ENCODE measurements at places on chromosomes 3 and 15. TPM values are rescaled to one million over a fixed set of nuclear protein-coding genes. Genes with fewer than 3 reads are reported as not detected.

- DNase-seq = no peak
These were observed 23.8 kb upstream of the TCF12 start for GRCh38 chr15:56894601-56895000.

DNA sequence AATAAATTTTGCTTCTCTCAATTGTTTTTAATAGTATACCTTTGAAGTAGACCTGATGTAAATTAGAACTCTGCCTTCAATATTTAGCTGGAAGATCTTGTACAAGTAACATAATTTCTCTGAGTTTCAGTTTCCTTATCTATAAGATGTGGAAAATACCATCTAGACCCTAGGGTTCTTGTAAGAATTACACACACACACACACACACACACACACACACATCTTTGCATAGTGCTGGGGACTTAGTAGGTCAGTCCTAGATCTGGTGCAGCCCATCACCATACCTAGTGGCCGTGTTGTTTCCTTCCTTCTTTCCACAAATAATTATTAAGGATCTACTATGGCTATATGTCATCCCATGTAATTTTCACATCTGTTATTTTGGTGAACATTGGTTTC lies 11.0 kb downstream of the TRAT1 start:
- no peak for DNase-seq

GRCh38 chr3:184039414-184039813 lies 7.9 kb downstream of the HTR3D start:
- DNase-seq = no peak

GRCh38 chr15:64637412-64637811 lies 138.0 kb downstream of the RBPMS2 start:
- no peak for DNase-seq

GRCh38 chr15:100663086-100663914 lies 60.9 kb downstream of the ASB7 start:
- no peak for DNase-seq

DNA sequence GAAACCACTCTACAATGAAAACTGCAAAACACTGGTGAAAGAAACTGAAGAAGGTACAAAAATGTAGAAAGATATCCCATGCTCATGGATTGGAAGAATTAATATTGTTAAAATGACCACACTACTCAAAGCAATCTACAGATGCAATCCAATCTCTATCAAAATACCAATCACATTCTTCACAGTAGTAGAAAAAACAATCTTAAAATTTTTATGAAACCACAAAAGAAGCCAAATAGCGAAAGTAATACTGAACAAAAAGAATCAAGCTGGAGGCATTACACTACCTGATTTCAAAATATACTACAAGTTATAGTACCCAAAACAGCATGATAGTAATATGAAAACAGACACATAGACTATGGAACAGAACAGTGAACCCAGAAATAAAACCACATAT lies 36.9 kb downstream of the TXNRD3 start:
- no peak for DNase-seq

GRCh38 chr15:73333001-73333400 lies 35.8 kb downstream of the HCN4 start:
- no peak for DNase-seq

GRCh38 chr15:70210528-70210927 lies 112.8 kb upstream of the TLE3 start:
- DNase-seq = no peak

- DNase-seq = no peak
These were observed 36.2 kb downstream of the CHST2 start for GRCh38 chr3:143155756-143156155.

DNA sequence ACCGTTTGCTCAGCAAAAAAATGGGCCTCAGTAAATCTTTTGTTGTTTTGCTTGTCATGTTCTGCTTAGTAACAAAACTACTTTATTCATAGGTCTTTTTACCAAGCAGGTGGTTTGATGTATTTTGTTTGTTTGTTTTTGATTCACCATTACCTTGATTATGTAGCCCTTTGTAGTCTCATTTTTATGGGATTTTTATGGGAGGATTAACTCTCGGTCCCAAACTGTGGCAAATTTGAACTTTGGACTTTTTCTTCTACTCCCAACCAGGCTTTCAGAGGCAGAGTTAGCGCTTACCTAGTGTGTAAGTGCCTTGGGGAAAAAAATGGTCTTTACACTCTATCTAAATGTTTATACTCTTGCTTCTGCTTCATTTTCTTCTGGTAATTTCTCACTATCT lies 276.7 kb upstream of the POU1F1 start:
- no peak for DNase-seq

- DNase-seq = no peak
These were observed 310.3 kb downstream of the PTPRG start for GRCh38 chr3:61871644-61872043.

- DNase-seq = no peak
These were observed 85.2 kb upstream of the POMGNT2 start for GRCh38 chr3:43191116-43191515.

DNA sequence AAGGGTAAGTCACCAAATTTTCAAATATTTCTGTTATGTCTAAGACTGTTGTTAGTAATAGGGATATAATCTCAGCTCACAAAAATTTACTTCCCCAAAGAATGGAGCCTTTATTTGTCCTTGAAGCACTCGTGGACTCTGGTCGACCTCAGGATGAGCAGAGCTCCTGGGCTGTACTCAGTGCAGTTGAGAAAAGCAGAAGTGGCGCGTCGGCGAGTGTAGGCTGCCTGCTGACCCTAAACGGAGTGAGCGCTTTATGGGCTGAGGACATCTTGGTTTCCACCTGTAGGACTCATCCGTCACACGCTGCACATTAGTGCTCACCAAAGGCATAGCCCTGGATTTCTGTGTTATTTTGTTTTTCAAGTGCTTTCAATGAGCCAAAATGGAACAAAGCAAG lies 11.0 kb downstream of the GABRA5 start:
- DNase-seq = no peak

GRCh38 chr3:171200750-171201088 lies 174.2 kb upstream of the SLC2A2 start:
- DNase-seq = no peak

GRCh38 chr3:122661633-122662032 lies 19.0 kb upstream of the PARP14 start:
- no peak for DNase-seq

- DNase-seq = no peak
These were observed 54.5 kb downstream of the CPN2 start for GRCh38 chr3:194296454-194297263.

DNA sequence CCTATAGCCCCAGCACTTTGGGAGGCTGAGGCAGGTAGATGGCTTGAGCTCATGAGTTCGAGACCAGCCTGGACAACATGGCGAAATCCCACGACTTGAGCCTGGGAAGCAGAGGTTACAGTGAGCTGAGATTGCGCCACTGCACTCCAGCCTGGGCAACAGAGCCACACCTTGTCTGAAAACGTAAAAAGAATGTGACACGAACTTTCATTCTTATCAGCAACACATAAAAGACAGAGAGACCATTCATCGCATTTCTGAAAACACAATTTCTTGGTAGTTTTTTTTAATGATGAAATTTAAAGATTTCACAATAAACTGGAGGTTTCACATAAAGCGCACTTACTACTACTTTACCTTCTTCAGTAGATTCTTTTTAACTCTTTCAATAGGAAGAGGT lies 18.4 kb downstream of the HLTF start:
- no peak for DNase-seq

DNA sequence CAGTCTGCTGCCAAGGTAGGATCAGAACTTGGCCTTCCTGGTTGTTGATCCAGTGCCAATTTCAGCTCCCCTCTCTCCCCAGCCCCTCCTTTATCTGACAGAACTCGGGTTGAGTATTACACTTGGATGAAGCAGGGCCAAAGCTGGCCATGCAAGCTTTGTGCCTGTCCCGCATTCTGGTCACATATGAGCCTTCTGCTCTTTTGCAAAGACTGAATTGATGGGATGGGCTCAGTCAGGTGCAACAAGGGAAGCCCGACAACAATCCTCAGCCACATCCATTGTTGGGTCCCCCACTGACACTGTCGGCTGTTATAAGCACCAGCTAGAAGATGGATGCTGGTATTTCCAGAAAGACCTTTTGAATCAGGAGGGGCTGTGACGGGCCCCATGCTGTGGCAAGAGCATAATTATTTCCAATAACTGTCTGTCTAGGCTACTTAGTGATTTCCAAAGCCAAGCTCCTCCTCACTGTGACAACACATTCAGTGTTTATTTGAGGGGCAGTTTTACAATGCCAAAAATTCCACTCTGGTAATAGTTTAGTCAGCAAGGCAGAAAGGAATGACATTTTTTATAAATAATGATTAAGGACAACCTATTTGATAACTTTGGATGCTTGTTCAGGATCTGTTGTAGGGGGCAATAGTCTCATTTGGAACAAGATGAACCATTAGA lies 146.8 kb upstream of the FRMD4B start:
- DNase-seq = no peak

DNA sequence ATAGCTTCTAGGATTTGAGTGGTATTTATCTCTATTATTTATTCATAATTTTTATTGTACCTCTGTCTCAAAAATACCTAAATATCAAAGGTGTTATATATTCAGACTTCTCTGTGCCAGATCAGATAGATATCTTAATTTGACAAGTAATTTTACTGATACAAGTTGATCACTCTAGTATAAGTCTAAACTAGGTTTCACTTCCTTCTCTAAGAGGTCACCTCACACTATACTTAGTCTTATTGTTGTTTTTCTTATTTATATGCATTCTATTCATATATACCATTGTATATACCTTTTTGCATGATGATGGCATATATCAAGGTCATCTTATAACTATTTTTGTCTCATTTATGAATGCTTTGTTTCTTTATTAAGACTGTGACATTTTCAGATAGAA lies 26.4 kb upstream of the HGD start:
- no peak for DNase-seq

- no peak for DNase-seq
These were observed 174.5 kb downstream of the CACNA1D start for GRCh38 chr3:53668872-53669271.

DNA sequence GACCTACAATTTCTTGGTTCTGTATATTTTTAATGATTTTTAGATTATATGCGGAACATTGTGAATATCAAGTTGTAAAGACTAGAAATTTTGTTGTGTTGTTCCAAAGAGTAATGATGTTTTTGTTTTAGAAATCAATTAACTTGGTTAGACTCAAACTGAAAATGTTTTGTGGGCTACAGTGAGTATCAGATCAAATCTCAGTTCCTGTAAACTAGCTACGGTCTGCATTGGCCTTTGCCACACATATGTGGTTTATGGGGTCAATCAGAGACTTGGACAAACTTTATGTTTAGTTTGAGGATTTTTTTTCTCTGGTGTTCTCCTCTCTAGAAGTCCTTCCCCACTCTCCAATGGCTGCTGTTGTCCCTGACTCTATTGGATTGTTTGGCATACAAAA lies 308.0 kb upstream of the THRB start:
- no peak for DNase-seq

GRCh38 chr3:30502742-30503073 lies 103.7 kb upstream of the TGFBR2 start:
- no peak for DNase-seq

DNA sequence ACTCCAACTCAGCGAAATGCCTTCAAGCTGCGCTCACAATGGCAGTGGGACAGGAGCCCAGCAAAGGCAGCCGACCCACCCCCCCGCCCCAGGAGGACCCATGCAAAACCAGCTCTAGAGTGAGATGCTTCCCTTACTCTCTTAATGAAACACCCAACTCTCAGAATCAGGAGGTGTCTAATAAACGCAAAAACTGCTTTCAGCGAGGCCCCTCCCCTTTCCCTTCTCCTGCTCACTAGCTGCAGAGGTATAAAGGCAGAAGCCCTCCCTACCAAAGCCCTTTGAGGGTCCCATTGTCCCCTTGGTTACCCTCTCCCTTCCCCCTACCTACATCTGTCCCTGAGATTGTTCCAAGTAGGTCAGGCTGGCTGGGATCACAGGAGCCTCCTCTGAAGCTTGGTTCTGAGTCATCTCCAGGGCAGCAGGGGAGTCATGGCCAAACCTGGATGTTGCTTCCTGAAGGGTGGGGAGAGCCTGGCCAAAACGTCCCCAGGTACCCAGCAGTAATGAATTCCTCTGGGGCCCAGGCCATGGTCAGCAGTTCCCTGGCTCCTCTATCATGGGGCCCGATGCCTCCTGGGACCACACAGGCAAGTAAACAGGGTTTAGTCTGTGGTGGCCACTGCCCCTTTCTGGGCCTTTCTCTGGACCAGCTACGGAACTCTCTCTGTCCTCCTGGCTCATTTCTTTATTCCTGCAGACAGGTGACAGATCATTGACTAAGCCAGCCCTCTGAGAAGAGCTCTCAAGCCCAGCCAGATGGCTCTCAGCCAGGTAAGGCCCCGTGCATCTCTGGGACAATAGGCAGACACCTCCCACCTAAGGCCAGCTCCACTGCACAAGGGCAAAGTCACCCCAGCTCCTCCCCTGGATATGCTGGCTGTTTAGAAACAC lies 8.6 kb downstream of the KLHL25 start:
- no peak for DNase-seq

GRCh38 chr15:43529587-43530345 lies 12.4 kb downstream of the MAP1A start:
- DNase-seq = no peak

Gene WDR49
- total RNA-seq = not detected

Gene MELTF
- 3.9 TPM for total RNA-seq

Gene MNS1
- 0.44 TPM for total RNA-seq

Gene CIP2A
- 54.0 TPM for total RNA-seq

Gene ADGRG7
- total RNA-seq = not detected

Gene CPNE4
- total RNA-seq = 0.10 TPM

Gene GPR15
- 6.8 TPM for total RNA-seq

Gene CFAP20DC
- total RNA-seq = 0.86 TPM

Gene THPO
- total RNA-seq = not detected

Gene VPS33B
- 20.9 TPM for total RNA-seq

Gene CHRNA3
- total RNA-seq = not detected

Gene ERICH6
- not detected for total RNA-seq

Gene ITPKA
- 2.8 TPM for total RNA-seq

Gene CFAP100
- total RNA-seq = not detected
